Aortic smooth muscle cell (primary cell): ENCODE measurements at places on chromosomes 12 and 14. TPM values are rescaled to one million over a fixed set of nuclear protein-coding genes. Genes with fewer than 3 reads are reported as not detected.

The IFNG-AS1 gene
- 0.26 and 0.31 TPM in 2 replicates for total RNA-seq

The INHBE gene
- total RNA-seq, result 0.06 TPM in 1 of 2 replicates, not detected in the other

The RNASE7 gene
- total RNA-seq, result not detected in 2 replicates

The FGD6 gene
- 3.8 and 4.4 TPM in 2 replicates for total RNA-seq

The TOMM20L gene
- not detected in 2 replicates for total RNA-seq

The SLCO1C1 gene
- 2.2 and 2.6 TPM in 2 replicates for total RNA-seq

The RAD9B gene
- 0.56 and 1.2 TPM in 2 replicates for total RNA-seq

The CLEC1A gene
- total RNA-seq, result 0.37 and 0.40 TPM in 2 replicates

The IL22 gene
- not detected in 2 replicates for total RNA-seq
